GM23338 (cell line): ENCODE measurements at places on chromosomes 7 and 10.

GRCh38 chr10:77031531-77032187 is 605.9 kb downstream of the KCNMA1 start:
- no peak for DNase-seq

DNA sequence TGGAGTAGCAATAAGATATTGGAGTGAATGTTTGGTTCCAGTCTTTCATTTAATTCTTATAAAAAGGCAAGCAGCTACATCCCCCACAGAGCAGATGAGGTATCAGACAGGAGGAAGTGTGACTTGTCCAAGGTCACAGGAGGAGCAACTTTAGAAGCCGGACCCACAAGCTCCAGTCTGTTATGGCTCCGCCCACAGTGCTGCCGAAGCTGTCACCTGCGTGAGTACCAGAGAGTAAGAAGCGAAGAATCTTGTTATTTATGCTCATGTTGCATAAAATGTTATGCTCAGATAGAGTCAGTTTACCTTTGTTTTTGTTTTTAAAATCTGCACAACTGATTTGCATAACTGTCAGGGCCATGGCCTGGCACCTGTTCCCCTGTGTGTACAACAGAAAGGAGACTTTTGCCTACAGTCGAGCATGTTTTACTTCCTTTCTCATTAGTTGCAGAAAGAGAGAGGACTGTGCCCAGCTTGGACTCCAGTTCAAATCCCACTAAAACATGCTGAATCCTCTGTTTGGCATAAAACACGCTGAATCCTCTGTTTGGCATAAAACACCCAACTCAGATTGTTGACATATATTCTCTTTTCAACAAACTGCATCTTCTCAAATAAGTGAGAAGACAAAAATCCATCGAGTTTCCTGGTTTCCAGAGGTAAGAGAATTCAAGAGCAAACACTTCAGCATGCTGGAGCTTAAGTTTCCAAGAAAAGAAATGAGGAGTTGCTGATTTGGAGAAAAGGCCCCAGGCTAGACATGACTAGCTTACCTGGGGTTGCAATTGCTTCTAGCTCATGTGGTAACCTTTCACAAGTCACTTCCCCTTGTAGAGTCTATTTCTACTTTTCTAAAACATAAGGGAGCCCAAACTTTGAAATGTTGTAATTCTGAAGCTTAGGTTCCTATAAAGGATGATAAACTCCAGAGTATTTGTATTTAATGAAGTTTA is 409.8 kb upstream of the ZMIZ1 start:
- no peak for DNase-seq

DNA sequence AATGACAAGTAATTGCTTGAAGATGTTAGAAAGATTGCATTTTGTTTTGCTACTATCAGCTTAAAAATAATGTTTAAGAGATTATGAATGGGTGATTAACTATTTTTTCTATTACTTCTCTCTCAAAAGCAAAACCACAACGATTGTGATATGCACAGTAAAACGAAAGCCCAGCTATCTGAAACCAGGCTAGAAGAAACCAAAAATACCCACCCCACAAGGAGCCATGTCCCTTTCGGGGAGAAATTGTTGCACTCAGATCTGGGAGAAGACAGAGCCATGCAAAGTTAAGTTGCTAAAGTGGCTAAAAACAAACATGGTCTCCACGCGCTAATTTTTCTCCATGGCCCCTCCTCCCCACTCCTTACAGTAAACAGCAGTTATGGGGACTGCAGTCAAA is 173.6 kb downstream of the RPS24 start:
- DNase-seq, result no peak

DNA sequence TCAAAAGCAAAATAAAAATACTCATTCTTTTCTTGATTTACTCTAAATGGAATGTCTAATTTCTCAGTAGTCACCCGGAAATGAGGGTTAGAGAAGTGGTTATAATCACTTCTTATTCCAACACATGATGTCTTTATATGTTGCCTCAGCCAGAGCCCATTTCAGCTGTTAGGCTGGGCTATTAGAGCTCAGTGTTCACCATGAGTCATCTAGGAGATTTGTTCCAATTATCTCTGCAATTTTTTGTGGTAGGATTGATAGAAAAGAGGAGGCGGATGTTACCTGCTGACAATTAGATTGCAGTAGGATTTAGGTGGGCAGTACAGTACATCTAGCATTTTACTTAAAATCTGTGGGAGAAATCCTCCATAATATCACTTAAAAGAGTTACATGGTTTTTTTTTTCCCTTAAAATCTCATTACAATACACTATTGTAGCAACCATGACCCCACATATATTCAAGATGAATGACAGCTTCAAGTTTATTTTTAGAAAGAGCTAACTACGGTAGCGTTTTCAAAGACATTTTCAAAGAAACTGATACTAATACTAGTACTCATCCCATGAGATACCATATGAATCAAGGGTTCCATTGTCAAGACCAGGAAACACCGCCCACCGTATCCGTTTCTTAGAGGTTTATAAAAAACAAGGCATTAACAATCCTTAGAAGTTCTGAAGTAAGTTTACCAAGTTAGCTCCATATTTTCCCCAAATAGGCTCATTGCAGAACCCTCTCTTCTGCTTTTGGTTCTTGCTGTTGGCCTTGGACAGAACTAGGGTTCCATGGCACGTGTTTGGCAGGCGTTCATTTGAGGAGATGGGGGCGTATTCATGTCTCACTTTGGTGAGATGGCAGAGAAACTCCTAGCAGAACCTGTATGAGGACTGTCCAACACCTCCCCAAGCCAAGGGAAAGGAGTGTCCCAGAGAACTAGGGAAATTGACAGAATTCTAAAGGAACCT is 10.4 kb downstream of the CPA2 start:
- no peak for DNase-seq

GRCh38 chr10:89937494-89937893 is 236.1 kb downstream of the KIF20B start:
- DNase-seq, result no peak

- peak; percentile 47 for DNase-seq
Observed at GRCh38 chr10:90862908-90863514, 5.2 kb upstream of the HTR7 start.

- no peak for DNase-seq
Observed at GRCh38 chr7:82153776-82154175, 289.8 kb downstream of the CACNA2D1 start.

DNA sequence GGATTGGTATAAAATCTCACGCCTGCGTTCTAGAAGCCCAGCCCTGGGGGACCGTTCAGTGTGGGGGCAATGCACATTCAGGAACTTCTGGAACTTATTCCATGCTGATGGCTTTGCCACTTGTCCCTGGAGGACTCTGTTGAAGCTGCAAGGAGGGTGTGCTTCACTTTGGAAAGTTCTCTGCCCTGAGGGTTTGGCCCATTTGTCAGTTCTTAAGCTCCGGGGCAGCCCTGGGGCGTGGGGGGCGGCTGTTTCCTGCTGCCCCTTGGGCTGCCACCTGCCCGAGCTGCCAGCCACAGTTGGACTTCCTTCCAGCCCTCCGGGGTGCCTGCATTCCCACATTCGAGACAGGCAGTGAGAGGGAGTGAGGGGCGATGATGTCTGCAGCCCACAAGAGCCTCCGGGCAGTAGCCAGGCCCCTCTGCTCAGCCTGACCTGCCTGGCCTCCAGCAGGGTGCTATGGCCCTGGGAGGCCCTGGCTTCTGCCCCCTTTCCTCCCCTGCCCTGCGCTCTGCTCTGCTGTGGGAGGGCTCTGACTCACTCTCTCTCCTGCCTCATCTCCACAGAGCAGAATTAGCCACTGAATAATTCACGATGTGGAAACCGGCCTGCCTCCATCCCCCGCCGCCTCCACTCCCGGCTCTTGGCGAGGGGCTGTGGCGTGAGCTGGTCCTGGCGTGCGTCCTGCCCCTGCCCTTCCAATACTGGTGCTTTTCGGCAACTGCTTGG is 1.9 kb downstream of the TTYH3 start:
- DNase-seq, result no peak
